ENCODE measurements at places on chromosomes 11 and 22.

DNA sequence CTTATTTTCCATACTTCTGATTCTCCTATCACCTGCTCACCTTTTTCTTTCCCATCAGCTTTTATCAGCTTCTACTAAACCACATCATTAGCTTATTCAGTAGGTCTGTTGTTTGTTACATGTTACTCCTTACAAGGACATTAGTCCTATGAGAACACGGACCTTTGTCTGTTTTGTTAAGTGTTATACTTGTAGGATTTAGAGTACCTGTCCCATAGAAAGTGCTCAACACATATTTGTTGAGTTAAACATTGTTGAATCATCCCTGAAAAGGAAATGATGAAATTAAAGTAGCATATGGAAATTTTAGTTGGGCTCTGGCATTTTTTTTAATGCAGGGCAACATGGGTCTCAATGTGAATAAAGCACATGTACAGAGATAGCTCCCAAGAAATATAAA, 222.1 kb upstream of the CARD18 start:
- no peak for DNase-seq

DNA sequence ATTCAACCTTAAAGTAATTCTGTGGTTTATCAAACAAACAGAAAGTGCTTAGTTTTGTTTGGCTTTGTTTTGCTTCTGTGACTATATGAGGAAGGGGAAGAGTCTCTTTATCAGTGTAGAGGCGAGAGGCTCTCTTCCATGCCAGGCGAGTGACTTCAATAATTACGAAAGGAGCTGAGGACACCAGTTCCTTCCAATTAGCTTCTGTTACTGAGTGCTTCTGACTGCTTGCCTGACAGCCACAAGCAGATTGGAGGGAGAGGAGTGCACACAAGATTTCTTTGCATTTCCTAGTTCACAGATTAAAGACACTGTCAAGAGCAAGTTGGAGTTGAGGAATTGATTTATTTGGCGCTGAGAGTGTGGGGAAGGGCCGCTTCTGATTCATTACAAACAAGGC, 1484.5 kb upstream of the TENM4 start:
- no peak for DNase-seq

- DNase-seq: no peak
These were observed 12.0 kb downstream of the ST14 start for GRCh38 chr11:130171534-130171933.

DNA sequence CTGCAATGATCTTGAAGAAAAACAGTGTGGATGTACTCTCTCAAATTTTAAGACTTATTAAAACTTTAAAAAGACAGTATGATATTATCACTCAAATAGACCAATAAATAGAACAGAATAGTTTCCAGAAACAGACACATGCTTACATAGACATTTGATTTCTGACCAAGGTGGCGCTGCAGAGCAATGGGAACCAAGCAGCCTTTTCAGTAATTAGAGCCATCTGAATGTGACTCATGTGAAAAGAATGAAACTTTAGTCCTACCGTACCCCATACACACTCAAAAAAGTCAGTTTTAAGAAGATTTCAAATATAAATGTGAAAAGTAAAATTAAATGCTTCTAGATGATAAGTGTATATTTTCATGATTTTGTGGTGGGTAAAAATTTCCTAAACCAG, 74.2 kb upstream of the MS4A8 start:
- no peak for DNase-seq

DNA sequence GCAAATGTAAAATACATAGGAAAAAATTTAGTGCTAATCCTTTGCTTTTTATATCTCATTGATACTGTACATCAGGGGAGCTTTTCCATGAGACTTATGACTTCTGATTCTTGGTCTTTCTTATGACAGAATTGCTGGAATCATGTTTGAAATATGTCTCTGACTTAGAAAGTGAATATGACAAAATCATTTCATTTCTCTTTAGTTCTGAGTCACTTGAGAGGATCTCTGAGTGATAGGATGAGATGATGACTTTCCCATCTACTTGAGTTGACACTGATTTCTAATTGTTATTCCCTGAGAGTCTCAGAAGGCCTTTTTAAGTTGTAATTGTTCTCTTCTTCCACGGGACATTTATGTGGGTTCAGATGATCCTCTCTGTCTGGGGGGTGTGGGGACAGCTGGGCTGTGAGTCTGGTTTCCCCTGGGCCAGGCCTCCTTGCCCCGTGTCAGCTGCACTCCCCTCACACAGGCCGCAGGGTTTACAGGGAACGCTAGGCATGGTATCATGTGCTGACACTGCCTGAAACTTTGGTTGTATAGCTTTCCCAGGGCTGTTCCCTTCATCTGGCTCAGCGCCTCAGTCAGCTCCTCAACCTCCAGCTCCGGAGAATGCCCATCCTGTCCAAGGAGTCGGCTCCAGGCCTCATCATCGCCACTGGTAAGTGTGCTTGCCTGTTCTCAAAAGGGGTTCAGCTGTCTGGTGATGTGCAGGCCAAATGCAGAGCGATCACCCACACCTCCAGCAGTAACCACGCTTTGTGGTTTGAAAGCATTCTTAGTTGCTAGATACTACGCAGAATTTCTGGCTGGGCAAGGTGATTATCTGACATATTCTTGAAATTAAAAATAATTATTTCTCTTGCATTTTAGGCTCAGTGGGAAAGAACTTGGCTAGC, 69.5 kb upstream of the SORL1-AS1 start:
- DNase-seq: no peak

DNA sequence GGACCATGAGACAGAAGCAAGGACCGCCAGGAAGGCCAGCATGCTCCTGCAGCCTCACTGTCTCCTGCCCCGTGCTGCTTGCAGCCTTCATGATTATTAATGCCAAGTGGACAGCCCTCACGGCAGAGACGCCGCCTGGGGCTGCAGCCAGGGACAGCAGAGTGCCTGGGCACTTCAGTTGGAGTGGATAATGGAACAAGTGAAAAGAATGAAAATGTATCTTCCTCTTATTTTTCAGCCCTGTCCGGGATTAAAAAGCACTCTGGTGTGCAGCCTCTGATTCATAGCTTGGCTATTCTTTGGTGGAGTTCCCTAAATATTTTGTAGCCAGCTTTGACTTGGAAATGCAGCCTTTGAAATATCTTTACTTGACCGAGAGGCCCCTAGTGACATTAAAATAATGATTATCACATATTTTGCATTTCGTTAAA, 1404.2 kb downstream of the BRD1 start:
- DNase-seq: no peak

DNA sequence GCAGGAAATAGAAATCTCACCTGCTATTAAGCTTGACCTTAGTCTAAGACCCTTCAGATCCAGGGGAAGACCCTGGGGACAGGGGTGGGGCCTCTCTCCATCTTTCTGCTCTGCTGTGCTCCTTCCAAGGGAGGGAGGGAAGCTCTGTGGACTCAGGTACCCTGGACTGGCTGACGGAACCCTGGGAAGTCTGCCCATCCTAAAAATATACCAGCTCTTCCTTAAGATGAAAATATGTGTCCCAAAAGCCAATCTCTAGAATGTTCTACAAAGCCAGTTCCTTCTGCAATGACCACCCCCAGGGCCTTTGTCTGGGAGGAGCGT, 73.7 kb downstream of the RTL6 start:
- no peak for DNase-seq

- DNase-seq: no peak
These were observed 25.5 kb downstream of the KCNJ1 start for GRCh38 chr11:128841461-128842072.

GRCh38 chr11:97461934-97462333, 1072.1 kb downstream of the JRKL start:
- no peak for DNase-seq

DNA sequence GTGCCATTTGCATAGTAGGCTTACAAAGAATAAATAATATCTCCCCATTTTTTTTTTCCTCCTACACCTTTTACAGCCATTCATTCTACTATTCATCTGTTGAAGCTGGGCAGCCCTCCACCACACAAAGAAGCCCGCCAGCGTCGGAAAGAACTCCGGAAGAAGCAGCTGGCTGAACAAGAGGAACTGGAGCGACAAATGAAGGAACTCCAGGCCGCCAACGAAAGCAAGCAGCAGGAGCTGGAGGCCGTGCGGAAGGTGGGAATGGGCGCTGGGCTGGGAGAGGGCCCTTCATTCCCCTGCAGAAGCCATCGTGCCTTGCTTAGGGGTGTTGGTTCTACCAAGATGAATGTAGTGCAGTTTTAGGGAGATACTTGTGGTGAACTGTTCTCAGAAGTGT, 68.6 kb downstream of the SWAP70 start:
- DNase-seq: no peak

DNA sequence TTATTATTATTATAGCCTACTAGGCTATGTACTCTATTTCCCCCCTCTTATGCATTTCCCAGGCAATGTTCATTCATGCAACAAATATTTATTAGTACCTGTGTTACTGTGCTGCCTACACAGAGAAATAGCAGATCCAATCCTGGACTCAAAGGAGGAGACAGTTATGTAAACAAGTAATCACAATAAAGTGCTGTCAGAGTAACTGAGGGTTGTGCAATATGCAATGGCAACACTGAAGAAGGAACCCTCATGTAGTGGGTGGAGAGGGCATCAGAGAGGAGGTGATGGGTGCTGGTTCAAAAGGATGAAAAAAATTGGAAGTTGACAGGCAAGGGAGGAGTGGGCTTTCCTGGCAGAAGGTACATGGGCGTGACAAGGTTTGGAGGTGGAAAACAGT, 886 bp upstream of the P4HA3 start:
- DNase-seq: no peak

GRCh38 chr11:126136507-126136906, 73.8 kb upstream of the CDON start:
- DNase-seq: no peak

DNA sequence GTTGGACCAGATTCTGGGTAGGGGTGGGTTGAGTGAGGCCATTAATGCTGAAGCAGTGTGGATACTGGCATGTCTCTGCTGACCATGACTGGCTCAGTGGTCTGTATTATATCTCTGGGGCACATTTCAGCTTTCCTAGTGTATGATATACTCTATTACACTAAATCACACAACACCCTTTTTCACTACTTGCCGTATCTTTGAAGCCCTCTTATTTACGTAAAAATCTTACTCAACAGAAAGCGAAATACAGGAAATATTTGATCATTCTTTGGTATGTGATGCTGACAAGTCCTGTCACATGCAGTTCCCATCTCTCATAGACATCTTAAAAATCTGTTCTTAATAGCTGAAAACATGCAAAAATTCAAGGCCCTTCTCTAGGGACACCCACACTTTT, 40.3 kb downstream of the OR5B17 start:
- DNase-seq: no peak

- DNase-seq: no peak
These were observed 67.5 kb upstream of the LINC01488 start for GRCh38 chr11:69413993-69414392.

DNA sequence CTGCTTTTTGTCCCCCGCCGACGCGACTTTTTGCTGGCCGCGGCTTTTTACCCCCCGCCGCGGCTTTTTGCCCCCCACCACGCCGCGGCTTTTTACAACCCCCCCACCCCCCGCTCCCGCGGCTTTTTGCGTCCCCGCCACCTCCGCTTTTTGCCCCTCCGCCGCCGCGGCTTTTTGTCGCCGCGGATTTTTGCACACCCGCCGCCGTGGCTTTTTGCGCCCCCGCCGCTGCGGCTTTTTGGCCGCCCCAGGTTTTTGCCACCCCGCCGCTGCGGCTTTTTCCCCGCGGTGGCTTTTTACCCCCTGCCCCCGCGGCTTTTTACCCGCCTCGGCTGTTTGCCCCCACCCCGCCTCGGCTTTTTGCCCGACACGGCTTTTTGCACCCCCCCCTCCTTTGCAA, 205.5 kb downstream of the CCT8L2 start:
- DNase-seq: no peak

DNA sequence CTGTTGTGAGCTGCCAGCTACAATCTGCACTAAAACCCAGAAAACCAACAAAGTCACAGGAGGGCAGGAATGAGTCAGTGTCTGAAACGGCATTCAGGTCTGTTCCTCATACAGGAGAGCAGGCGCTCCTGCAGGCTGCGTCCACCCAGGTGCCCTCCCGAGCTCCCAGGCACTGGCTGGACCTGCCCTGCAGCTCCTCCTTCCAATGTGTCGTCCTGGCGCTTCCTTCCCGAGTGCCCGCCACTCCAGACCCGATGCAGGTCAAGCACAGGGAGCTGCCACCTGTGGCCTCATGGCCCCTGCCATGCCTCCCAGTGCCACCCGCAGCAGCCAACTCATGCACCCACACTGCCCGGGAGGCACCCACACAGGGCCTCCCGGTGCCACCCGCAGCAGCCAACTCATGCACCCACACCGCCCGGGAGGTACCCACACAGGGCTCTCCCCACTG, 12.0 kb downstream of the BRD1 start:
- no peak for DNase-seq

GRCh38 chr11:98559961-98560360, 460.8 kb upstream of the CNTN5 start:
- DNase-seq: no peak

- DNase-seq: no peak
These were observed 51.5 kb downstream of the IRAG1 start for GRCh38 chr11:10641912-10642697.

- no peak for DNase-seq
These were observed 8.3 kb upstream of the MMP1 start for GRCh38 chr11:102806296-102806695.

- no peak for DNase-seq
These were observed 78.9 kb upstream of the TBCEL start for GRCh38 chr11:120945042-120945441.

- no peak for DNase-seq
These were observed 9.2 kb downstream of the TCF20 start for GRCh38 chr22:42261296-42261695.

DNA sequence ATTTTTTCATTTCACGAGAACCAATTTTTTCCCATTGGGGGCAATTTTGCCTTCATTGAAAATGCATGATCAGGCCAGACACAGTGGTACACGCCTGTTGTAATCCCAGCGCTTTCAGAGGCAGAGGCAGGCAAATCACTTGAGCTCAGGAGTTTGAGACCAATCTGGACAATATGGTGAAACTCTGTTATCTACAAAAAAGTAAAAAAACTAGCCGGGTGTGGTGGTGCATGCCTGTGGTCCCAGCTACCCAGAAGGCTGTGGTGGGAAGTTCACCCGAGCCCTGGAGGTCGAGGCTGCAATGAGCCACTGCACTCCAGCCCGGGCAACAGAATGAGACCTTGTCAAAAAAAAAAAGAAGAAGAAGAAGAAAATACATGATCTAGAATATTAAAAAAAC, 19.2 kb upstream of the UPK3A start:
- peak; percentile 36 for DNase-seq

DNA sequence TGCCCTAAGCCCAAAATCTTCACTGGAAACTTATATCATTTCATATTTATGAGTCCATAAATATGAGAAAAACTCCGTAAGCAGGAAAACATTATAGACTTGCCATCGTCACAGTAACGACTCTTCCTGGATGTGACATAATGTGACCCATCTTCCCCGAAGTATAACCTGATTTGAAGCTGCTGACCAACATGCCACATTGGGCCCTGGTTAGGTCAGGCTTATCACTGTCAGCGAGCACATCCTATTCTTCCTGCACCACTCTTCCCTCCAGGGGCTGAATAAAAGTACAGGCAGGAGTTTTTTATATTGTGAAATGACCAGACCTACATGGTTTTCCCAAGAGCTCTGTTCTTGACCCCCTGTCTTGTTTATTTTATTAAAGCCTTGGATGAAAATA, 12.1 kb upstream of the BLID start:
- no peak for DNase-seq
